ENCODE measurements at places on chromosomes 6 and 20. TPM values are rescaled to one million over a fixed set of nuclear protein-coding genes. Genes with fewer than 3 reads are reported as not detected.
A peak's percentile ranks its signal among the peaks of the same experiment; 100 is the strongest.

Gene TREML2
- total RNA-seq = 0.22 TPM

Gene DNAH8
- 0.03 TPM for total RNA-seq

Gene SLC22A1
- not detected for total RNA-seq

DNA sequence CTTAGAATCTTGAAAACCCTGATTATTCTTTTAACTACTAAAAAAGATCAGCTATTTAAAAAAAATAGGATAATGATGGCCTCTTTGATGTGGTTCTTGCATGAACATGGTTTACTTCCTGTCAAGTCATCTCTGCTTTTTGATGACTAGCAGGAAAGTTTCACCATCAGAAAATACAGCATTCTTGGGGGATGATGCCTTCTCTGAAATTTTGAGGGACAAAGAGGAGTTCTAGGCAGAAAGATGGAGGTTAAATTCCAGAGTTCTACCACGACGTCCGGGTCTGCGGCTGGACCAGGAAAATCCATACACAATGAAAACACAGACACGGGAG is 130.4 kb downstream of the OLIG3 start:
- DNase-seq = no peak

- no peak for DNase-seq
Observed at GRCh38 chr6:44464527-44465310, 77.2 kb downstream of the CDC5L start.

Gene R3HDML
- total RNA-seq = not detected

Gene SSTR4
- not detected for total RNA-seq

GRCh38 chr20:63258781-63259180 is 4.5 kb upstream of the NKAIN4 start:
- no peak for DNase-seq

GRCh38 chr6:106643061-106643460 is 13.7 kb downstream of the QRSL1 start:
- DNase-seq = no peak

DNA sequence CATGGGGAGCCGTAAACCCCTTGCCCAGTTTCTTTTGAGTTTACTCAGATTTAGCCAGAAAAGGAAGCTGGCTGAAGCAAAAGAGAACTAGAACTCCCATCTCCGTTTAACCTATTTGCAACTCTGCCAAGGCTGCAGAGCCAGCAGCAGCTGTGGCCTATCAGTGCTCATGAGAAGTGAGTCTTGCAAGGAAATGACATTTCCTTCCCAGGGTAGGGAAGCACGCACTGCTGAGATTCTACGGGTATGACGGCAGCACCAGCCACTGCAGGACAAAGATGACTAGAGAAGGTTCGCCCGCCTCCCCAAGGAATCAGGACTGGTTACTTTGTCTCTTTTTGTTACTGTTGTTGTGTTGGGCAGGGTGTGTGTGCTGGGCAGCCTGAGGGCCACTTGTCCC is 47.6 kb downstream of the PPP1R3G start:
- peak; percentile 86 for DNase-seq

DNA sequence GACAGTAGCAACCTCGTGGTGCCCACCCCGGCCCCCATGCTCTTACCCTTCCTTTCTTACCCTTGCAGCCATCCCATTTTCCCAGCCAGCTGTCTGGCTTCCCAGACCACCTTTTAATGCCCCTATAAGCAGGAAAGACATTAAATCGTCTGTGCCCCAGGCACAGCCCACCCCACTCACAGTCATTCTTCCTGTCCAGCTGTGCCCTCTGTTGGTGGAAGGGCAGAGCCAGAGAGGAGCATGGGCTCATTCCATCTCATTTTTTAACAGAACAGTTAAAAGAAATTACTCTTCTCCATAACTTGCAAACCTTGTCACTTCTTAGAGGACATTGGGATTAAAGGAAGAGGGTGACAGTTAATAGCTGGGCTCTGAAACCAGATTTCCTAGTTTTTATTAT is 240.5 kb downstream of the NRN1 start:
- no peak for DNase-seq

Gene LTB
- total RNA-seq = 0.86 TPM

Gene NKX2-4
- total RNA-seq = not detected

Gene RPS6KA2
- total RNA-seq = 103 TPM

Gene IMPG1
- total RNA-seq = not detected

Gene RCAN2
- 281 TPM for total RNA-seq

DNA sequence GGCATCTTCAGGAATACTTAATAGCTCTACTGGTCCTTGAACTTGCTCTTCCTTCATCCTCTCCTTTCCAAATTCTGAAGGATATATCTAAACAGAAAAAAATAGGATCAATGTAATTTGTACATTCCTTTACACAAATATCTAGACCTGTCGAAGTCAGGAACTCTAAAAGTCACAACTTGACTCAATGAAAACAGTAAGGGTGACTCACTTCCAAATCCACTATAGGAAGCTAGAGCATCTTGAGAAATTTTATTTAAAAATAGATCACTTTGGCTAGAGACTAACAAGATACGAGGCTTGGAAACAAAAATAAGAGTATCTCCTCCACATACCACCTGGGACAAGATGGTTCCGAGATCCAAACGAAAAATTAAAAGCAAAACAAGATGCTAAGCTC is 12.2 kb downstream of the ESF1 start:
- DNase-seq = no peak

GRCh38 chr6:130366107-130367005 is 539 bp downstream of the TMEM200A start:
- no peak for DNase-seq

Gene SCRT2
- total RNA-seq = not detected

DNA sequence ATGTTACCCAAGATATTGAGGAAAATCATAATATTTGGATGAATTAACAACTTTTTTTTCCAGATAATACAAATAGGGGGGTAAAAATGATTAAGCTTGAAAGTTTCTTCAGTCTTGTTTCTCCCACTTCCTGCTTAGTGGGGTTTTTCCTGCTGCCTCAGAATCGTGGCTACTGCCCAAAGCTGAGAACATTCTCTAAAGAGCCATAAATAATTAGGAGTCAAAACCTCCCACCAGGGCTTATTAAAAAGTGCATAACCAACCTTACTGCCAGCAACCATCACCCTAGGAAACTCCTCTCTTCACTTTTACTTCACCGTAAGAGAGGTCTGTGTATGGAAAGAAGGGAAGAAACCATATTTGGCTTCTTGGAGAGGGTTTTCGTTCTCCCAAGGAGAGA is 9.0 kb upstream of the LCA5 start:
- no peak for DNase-seq

DNA sequence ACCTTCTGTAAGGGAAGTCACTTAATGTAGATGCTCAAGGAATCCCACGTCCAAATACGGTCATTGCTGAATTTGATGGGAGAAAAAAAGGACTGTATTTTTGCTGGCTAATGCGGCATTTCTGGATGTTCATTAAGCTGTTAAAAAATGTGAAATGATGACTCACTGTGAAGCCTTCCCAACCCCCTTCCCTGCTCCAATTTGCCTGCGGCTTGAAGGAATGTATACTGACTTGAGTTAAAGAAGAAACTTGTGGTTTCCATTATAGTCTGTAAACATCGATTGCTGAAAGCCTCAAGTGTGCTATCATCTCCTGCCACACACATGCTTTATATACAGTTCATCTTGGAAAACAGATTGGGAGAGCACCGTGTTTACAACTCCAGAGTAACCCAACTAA is 249.1 kb upstream of the JAG1 start:
- no peak for DNase-seq

Measured in cardiac septum (tissue), 1 donor.